ENCODE measurements at places on chromosomes 3 and 15.

- DNase-seq = no peak
Measured at GRCh38 chr3:81728766-81729544, 32.5 kb downstream of the GBE1 start.

DNA sequence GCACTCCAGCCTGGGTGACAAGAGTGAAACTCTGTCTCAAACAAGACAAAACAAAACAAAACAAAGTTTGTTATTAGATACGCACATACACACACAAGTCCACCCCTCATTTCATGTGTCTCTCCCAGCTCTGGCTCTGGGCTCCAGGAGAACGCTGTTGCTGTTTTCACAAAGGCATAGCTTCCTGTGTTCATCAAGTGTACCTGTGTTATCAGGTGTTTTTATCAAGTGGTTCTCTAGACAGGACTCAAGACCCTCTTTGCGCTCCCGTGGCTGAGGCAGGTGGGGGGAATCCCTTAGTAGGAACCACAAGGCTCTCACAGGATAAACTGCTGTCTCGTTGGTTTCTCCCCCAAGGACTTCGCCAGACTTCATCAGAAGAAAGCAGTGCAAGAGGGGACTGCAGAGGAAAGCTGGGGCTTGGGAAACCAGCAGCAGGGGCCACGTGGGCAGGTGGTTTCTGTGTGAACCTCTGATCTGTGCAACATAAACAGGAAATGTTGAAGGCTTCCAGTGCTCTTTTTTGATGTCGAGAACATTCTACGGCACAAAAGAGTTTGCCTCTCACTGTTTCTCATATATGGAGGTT is 6.9 kb upstream of the PPP1R2 start:
- peak; percentile 80 for DNase-seq

GRCh38 chr3:120554812-120555606 is 41.1 kb upstream of the NDUFB4 start:
- no peak for DNase-seq

- DNase-seq = no peak
Measured at GRCh38 chr3:103002425-103003176, 567.8 kb downstream of the ZPLD1 start.

DNA sequence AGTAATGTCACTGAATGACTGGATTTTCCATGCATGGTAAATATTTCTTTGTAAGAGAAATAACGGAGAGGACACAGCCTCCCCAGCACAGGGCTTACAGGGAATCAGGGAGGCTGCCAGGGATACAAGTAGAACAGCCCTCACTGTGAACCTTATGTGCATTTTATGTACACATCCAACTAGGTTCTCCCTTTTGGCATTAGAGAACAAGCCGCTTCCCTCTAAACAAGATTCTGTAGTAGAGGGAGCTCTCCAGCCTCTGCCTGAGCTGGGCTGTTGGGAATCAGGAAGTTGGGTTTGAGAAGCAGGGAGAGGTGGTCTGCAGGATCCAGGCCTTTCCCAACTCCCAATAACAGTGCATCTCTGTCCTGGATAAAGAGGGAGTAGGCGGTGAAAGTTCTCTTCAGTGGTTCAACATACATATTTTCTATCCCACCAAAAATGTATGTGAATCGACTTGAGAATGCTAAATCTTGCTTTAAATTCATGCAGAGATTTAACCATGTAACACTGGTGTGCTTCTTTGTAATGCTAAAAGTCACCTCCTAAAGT is 83.7 kb downstream of the ARNT2 start:
- DNase-seq = no peak

GRCh38 chr3:126270145-126270811 is 86.9 kb downstream of the KLF15 start:
- no peak for DNase-seq

DNA sequence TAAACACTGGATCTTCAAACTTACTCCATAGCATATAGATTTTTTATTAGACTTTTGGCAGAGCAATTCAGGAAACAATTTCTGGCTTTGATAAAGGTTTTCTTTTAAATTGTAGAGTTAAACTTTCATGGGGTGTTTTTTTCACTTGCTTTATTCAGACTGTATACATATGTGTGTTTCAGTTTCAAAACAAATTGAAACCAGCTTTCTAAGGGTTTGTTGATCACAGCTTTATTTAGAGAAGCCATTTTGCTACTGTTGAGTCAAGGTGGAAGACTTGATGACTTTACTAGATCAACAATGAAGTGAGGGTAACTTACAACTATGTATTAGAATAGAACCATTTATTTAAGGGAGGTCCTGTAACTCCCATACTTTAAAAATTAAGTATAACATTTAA is 6.2 kb downstream of the UBE2E1 start:
- DNase-seq = no peak

DNA sequence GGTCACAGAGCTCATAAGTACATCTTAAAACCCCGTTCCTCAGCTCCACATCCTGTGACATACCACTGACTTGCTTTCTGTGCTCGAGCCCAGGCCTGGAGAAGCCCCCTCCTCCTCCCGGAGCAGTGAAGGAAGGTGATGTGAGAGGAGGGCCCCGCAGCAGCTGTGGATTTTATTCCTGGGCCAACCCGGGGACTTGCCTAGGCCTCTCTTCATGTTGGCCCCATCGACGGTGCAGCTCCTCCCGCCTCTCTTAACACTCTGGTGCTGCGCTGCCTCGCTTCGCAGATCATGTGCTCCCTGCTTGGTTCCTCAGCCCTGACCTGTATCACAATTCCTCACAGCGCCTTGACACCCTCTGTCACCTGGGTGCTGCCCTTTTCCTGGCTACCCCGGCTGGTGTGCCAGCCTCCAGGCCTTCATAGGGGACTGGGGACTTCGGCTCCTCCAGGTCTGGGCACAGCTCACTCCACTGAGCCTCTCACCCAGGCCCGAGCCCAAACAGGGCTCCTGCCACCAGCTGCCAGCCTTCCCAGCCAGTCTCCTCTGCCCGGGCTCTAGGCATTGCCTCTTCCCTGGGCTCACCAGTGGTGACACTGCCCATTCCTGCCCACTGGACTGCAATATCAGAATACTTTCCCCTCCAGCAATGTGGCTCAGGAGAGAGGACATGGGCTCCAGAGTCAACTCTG is 21.5 kb downstream of the MAGEF1 start:
- DNase-seq = no peak

- DNase-seq = peak; percentile 58
Measured at GRCh38 chr15:60582370-60583036, 103.6 kb upstream of the ICE2 start.

- no peak for DNase-seq
Measured at GRCh38 chr15:32861761-32862160, 144.0 kb downstream of the GREM1 start.

DNA sequence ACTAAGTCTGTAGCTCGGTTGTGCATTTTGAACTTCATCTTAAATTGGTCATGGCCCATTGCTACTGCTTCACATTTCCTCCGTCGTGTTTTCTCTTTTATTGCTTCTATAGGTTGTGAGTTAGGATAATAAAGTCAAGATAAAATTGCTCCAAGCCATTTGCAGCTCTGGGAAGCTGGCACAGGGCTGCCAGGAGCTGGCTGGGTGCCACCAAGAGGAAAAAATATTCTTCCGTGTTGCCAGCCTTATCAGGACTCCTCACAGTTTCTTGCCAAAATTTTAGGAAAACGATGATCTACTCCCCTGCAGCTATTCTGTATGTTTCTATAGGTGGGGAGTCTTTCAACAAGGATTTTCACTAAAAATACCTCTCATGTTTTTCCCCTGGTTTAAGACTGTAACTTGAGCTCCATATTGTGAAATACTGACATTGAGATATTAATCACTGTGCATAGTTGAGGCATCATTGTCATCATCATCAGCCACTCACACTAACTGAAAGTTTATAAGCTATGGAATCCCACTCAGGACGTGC is 55.4 kb upstream of the PIAS1 start:
- DNase-seq = no peak

DNA sequence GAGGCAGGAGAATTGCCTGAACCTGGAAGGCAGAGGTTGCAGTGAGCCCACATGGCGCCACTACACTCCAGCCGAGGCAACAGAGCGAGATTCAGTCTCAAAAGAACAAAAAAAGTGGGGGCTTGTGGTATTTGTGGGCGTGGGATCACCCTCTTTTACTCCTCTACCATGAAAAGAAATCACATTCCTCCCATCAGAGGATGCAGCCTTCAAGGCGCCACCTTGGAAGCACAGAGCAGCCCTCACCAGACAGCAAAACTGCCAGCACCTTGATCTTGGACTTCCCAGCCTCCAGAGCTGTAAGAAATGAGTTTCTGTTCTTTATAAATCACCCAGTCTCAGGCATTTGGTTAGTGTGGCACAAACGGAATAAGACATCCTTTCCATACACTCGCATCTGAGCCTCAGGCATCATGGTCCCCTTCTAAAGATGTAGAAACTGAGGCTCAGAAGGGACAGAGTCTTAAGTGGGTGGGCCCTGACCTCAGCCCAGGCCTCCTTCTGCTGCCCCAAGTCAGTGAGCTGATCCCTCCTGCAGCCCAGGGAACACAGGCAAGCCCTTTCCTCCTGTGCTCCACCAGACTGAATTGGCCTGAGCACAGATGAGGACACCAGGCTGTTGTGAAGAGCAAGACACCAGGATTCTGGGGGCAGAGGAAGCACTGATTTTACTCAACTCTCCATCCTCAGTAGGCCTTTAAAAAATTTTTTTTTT is 201.7 kb upstream of the LINGO1 start:
- DNase-seq = no peak

DNA sequence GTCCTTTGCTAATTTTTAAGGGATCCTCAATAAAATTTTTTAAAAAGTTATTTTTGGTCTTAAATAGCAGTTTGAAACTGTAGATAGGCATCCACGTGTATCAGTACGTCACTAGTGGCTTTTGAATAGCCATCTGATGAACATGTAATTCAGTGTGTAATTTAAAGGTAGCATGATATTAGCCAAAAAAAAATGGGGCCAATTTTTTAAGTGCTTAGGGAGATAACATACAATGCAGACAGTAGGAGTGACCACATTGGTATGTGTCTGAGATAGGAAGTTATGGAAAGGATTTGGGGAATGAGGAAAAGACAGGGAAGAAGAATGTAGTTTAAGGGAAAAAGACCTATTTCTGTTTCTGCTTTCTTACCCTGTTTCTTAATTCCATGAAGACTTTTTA is 2.5 kb downstream of the AP4E1 start:
- DNase-seq = no peak

GRCh38 chr3:40827226-40827625 is 302.5 kb downstream of the ZNF621 start:
- no peak for DNase-seq

GRCh38 chr3:145450018-145450682 is 710.8 kb downstream of the PLOD2 start:
- DNase-seq = no peak

GRCh38 chr3:190305406-190305805 is 16.8 kb downstream of the CLDN1 start:
- no peak for DNase-seq

GRCh38 chr15:70518201-70519003 is 245.0 kb downstream of the UACA start:
- no peak for DNase-seq

DNA sequence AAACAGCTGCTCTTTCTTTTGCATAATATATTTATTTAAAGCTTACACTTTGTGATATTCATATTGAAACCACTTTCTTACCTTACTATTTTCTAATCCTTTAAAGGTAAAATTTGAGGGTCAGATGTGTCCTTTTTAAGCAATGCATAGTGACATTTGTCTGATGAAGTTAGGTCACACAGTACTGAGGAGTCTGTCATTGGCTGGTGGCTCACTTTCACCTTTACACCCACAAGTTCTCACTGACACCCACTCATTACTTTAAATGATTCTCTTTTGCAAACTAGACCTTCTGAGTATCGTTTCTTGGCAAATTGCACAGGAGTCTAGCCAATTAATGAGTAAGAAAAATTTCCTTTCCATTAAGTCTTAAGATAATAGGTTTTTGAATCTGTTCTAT is 758.3 kb upstream of the ARPP21 start:
- no peak for DNase-seq

- DNase-seq = no peak
Measured at GRCh38 chr3:69524816-69525215, 138.9 kb upstream of the FRMD4B start.

GRCh38 chr3:173403376-173403775 is 5.8 kb downstream of the NLGN1 start:
- DNase-seq = no peak

GRCh38 chr3:48739955-48740823 is 23.2 kb upstream of the IP6K2 start:
- peak; percentile 28 for DNase-seq

DNA sequence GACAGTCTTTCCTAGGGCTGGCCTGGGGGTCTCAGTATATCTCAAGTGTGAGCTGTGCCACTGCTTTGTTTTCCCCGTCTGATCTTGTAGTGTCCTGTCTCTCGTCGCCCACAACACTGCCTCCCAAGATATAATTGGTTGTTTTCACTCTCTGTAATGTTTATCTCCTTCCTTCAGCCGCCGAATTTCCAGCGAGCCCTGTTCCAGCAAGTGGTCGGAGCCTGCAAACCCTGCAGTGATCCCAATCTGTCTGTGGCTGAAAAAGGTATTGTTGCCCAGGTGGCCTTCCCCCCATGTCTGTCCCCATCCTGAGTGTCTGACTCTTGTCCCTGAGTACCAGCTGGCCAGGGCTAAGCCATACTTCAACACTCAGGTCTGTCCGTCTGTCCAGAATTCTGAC is 9.5 kb upstream of the MANF start:
- DNase-seq = no peak

GRCh38 chr3:134885877-134886621 is 91.0 kb downstream of the EPHB1 start:
- DNase-seq = no peak

DNA sequence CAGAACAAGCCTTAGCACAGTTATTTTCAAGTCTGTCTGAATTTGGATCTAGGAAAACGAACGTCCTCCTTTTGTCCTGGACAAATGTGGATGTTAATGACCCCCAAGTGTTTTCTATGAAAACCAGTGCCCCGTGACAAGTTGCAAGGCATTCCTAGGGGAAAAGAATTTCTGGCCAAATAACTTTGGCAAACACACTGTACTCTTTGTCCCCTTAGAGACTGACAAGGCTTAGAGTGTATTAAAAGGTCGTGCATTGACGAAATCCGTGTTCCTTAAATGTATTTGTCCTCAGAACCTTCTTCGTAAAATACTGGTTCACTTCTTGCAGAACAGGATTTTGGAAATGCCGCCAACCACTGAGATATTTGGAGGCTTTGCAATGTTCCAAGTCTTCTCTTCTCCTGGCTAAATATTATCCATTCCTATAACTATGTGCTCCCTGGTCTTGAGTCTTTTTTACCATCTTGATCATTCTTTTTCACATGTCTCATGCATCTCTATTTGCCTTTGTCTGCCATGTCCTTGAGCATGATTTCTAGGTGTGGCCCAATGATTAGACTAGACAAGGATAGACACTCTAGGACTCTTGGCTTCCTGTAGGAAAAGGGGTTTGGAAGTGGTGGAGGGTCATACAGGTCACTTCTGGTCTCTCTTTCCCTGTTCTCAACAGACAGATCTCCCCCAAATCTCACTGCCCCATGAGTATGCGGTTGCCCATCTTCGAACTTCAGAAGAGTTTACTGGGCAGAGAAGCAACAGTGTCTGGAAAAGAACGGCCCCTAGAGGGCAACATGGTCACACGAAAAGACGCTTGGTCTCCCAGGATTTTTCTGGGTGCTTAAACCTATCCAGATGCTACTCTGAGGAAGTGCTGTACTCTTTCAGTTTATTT is 117.5 kb downstream of the EDEM1 start:
- no peak for DNase-seq
